ENCODE measurements at places on chromosomes 11 and 22.

DNA sequence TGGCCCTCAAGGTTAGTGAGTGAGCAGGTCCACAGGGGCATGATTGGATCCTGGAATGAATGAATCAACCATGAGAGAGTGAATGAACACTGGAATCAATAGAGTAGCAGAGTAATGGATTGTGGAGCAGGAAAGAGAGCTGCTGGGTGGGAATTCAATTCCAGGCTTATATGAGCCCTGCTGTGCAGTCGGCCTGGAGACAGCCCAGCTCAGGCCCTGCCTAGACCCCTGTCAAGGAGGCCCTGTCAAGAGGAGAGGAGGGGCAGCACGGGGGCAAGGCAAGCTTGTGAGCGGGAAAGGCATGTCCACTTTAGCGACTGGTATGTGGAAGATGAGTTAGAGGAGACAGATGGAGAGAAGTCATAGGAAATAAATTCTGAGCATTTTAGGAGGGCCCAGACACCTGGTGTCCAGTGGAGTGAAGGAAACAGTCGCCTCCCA is 1.3 kb upstream of the FOLR1 start:
- DNase-seq: no peak

DNA sequence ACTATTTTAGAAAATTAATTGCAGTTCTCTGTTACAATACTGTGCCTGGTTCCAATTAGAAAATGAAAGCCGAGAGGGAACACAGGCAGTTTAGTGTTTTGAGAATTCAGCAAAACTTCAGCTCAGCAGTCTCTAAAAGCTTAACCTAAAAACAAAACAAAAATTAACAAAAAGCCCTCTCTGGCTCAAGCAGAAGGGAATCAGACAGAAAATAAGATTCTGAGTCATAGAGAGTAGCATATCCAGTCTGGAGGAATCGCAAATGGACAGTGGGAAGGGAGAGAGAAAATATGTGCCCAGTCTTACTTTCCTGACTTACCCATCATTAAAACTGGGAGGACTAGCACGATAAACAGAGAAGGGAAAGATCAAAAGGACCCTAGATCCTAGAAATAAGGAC is 38.1 kb upstream of the CHRM4 start:
- DNase-seq: no peak

GRCh38 chr11:2175659-2176058 is 4.0 kb upstream of the TH start:
- peak; percentile 84 for DNase-seq

DNA sequence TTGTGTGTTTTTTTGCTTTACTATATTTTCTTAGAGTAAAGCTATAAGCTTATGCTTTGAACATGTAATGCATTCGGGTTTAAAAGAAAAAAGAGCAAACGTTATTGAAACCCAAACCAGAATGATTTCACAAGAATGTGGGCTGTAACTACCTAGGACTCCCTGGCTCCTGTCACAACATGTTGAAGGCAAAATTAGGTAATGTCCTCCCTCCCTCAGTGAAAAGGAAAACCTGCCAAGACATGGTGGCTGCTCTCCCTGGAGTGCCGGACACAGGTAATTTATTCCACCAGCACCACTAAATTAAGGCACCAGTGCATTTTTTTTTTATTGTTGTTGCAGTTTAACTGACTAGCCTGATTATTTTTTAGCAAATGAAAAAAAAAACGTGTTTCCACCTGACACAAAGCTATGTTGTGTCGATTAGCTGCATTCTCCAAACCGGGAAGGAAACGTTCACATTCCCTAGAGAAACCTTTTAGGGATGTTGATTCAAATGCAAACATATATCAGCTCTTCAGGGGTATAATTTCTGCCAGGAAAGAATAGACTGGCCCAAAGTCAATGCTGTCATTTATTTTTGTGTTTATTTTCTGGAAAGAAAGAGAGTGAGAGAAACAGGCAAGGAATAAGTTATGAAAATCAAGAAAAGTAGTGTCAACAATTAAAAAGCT is 134.6 kb downstream of the CCDC34 start:
- no peak for DNase-seq

- DNase-seq: peak; percentile 63
These were observed 29.4 kb downstream of the GUCD1 start for GRCh38 chr22:24525416-24526037.

DNA sequence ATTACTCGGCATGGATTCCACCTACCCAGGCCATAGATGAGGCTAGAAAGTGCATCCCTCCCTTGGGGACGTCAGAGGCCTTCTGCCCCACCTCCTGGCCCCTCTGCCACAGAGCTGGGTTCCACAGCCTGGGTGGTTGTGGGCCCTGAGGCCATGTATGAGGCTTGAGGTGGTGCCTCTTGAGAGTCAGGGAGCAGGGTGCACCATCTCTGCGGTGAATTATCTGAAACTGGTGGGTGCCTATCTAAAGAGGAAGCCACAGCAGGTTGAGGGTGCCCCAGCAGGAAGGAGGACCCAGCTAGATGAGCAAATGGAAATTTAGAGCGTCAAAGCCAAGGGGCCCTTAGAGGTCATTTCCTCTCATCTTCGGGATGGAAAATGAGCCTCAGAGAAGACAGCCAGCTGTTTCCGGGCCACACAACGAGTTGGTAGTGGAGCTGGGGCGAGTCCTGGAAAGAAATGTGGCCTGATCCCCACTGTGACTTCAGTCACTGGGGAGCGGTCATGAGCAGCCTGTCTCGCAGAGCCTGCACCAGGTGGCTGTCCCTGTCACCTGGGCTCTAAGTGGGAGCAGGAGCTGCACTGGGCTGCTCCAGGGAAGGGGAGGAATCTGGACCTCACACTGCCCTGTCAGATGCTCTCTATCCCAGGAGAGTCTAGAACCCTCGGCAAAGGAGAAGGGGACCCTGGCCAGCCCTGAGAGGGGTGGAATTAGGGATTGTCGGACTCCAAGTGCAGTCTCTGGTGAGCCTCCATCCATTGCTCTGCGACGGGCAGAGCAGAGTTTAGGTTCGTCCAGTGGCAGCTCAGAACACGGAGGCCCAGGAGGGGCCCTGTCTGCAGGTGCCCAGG is 7.3 kb downstream of the ADORA2A start:
- no peak for DNase-seq

DNA sequence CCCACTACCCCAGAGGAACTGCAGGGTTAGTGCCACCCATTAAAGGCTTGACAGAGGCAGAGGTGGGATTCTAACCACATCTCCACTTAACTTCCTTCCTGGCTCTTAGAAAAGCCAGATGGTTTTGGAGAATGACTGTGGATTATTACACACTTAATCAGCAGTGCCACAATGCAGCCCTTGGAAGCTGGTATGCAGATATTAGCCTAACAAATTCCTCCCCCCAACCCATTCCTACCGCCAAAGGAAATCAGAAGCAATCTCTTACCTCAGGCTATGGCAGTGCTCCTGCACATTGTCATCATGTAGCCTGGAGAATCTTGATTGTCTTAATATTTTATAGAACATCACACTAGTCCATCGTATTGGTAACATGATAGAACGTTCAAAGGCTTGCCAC is 23.2 kb upstream of the NRGN start:
- DNase-seq: peak; percentile 34

DNA sequence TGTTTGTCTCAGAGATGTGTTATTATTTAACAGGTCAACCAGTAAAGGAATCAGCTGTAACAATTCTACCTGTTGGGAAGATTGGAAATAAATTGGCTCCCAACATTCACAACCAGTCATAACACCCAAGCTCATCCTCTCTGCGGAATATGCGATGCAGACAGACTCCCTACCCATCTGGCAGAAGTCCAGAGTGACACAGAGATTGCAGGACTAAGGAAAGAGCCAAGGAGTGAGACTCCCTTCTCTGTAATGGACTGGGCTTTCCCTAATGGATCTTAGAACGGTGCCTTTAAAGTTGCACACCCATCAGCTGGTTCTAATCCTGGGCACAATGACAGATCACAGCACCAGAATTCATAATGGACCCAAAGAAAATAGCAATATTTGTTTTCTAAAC is 27.8 kb upstream of the UBASH3B start:
- DNase-seq: no peak

DNA sequence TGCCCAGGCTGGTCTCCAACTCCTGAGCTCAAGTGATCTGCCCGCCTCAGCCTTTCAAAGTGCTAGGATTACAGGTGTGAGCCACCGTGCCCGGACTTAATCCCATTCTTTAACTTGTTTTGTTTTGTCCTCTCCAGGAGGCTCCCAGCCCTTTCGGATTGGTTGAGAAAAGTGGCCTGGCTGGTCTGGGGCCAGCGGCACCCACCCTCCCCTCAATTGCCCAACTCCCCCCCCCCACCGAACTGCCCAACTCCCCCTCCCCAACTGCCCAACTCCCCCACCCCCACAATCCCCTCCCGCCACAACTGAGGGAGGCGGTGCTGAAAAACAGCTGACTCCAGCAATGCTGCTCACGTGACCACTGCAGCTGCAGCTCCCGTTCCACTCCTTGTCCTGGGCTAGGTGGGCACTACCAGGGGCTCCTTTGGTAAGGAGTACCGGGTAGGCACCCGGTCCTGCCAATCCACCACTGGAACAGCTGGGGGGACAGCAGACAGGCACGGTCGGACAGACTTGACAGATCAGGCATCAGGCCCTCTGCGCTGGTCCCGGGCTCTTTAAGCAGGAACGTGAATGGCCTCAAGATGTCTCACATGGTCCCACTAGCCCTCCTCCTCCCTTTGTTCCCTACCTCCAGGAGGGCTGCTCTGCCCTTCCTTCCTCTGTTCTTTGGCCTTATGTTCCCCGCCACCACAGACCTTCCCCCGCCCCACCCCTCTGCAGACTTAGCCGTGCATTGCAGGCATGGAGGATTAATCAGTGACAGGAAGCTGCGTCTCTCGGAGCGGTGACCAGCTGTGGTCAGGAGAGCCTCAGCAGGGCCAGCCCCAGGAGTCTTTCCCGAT is at the start of gene TCN2:
TSS of gene TCN2 (plus strand) at position 720 of the 845 bp plus-strand sequence. CDS start 158 bp downstream, outside the sequence.
- peak; percentile 66 for DNase-seq

DNA sequence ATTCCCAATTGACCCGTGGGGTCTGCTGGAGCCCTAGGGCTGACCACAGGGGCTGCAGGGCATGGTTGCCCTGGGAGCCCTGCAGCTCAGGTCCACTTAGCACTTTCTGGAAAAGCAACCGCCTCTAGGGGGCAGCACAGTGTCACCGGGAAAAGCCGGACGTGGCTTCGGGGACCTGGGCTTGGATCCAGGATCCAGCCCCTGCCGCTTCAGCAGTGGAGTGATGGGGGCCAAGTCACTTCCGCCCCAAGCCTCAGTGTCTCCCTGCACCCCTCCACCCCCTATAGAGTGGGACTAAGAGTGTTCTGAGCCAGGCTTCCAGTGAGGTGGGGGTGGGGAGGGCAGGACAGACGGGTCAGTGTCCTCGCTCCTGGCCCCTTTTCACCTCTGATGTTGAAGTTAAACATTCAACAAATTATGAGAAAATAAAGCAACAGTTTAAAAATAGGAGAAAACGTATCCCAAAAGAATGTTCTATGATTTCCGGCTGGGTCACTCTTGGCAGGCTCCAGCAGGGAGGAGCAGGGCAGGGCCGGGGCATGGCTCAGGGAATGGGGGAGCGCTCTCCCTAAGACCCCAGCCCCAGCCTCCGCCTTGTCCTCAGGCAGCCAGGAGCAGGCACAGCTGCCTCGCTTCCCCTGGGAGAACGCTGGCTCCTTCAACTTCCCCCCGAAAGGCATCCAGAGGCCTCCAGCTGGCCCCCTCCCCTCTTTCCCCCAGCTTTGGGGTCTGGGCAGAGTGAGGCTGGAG is 96.5 kb upstream of the FGF3 start:
- DNase-seq: peak; percentile 70

- DNase-seq: peak; percentile 67
These were observed 4.4 kb upstream of the PRR5 start for GRCh38 chr22:44697423-44698141.

- DNase-seq: peak; percentile 46
These were observed at the start of gene KIAA1671 for GRCh38 chr22:24951942-24952836. Gene KIAA1671, plus strand, starts transcription at chr22:24952716. Its CDS starts 75,284 bp downstream, at chr22:25028000.

DNA sequence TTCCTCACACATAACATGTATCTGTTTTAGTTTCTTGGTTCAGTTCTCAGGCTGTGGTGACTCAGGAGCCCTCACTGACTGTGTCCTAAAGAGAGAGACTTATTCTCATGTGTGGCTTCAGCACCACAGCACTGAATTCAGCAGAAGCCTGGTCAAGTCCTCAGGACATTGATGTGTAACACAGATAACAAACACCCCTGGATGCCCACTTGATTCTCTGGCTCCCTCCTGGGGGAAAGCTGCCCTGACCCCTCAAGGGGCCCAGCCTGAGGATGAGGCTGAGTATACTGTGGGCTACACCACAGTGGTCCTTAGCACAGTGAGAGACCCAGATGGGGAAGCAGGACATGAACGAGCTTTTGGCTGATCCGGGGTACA is 87.2 kb upstream of the VPREB1 start:
- DNase-seq: no peak

DNA sequence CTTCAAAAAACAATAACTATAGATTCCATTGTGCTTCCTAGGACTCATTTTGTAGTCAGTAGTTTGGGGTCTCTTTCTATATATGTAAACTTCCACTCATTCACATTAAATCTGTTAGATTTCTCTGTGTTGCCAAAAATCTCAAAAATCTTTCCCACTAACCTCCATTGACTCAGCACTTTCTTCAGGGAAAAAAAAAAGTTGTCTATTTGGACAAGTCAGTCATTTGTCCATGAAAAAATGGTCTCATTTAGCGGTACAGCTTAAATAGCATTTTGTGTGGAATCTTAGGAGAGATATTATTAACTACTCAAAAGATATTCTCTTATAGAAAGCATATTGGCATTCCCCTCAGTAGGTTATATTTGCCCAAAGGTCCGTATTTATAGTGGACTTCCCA is 81.9 kb downstream of the PPP2R1B start:
- peak; percentile 32 for DNase-seq

- DNase-seq: no peak
These were observed 30.9 kb downstream of the TRPC6 start for GRCh38 chr11:101552888-101553287.

DNA sequence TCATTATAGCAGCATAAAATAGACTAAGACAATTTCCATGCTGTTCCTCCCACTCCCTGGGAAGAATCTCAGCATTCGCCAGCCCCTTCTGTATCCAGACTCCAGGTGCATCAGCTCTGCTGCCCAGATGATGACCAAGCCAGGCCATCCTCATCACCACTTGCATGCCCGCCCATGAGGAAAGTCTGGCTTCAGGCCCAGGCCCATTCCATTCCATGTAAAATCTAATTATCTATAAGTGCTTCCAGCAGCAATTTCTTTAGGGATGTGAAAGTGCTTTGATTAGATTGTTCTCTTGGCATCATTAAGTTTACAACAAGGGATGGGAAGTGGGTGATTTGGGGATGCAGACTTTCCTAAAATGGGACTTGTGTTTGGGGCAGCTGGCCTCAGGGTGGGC is 100.3 kb downstream of the INSC start:
- DNase-seq: no peak

GRCh38 chr11:8392166-8392565 is 128.5 kb upstream of the LMO1 start:
- DNase-seq: no peak

Measured in fibroblast of skin of right biceps (primary cell).